Left hindlimb (tissue), 1 donor: ENCODE measurements at places on chromosomes 7 and 10.
A peak's percentile ranks its signal among the peaks of the same experiment; 100 is the strongest.

DNA sequence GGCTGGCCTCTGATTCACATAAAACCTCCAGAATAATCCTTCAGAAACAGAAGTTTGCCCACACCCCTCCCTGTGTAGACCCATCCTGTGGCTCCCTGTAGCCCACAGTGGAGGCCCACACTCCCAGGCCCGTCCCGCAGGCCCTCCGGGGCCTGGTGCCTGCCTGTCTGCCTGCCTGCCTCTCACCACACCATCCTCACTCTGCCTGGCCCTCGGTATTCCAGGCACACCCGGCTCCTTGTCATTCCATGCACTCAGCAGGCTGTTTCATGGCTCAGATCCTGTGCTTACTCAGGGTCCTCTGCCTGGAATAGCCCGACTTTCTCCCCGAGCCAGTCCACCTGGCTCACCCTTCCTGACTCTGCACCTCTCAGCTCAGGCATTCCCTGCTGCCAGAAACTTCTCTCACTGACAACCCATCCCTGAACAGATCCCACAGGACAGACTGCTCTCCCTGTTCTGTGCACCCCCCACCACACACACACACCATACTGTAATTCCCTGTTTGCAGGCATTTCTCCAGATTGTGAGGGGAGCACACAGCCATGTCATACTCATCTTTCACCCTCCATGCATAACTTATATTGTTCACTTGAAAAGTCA lies 498.0 kb upstream of the ZMIZ1 start:
- DNase-seq, result peak; percentile 45

- DNase-seq, result peak; percentile 77
Observed at GRCh38 chr10:119401671-119402395, 140.7 kb downstream of the RGS10 start.

DNA sequence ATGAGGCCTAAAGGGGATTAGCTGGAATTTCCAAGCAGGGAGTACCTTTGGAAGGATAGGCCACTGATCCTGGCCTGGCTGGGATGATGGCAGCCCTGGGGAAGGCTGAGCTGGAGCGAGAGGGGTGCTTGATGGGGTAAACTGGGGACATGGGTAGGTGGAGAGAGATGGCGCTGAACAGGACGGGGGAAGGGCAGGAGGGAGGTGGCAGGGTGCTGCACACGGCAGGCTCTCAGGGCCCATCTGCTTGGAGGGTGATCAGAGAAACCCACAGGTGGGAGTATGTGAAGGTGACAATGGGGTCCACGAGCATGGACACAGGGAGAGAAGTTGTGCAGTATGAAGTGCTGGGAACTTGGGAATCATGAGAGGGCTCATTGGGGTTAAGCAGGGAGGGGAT lies 10.3 kb downstream of the MAT1A start:
- DNase-seq, result no peak

GRCh38 chr7:94272821-94273583 lies 121.7 kb upstream of the COL1A2 start:
- no peak for DNase-seq

DNA sequence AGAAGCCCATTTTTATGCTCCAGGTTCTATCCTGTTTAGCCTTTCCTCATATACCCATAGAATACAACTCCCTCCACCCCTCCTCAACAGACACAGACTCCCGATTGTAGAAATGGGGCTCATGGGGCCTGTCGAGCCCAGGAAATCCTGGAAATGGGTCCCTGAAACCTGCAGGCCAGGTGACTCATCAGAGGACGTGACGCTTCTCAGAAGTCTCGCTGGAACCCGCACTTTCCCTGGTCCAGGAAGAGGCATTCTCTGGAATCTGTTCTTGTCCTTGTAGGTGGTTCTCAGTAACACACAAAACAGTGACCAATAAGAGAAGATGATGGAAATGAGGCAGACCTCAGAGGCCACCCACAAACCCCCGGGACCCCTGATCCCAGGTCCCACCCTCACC lies 244.8 kb upstream of the PPP2R2D start:
- no peak for DNase-seq

DNA sequence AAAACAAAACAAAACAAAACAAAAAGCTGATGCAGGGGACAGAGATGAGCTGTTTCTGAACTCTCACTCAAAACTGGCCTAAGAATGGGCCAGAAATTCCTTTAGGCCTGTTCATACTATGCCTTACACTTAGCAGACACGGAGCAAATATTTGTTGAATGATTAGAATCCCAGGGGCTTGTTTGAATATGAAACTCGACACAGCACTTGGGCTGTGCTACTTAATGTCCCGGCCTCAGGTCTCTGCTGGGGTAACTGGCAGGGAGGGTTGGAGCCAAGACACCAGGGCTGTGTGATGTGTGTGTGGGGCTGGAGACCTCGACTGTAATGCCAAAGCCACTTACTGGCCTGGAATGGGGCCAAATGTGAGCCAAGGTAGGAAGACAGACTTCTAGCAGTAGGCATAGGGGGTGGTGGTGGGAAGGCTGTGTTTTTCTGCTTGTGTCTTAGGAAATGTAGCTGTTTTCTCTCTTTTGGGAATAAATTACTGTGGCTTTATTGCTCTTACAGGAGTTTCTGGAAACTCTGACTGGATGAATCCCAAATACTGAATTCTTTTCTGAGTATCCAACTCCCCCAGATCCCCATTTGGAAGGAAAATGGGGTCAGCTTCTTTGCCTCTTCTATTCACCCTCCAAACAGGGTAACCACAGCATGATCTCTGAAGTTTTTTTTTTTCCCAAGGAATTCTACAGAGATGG lies 66.7 kb downstream of the EMX2 start:
- peak; percentile 80 for DNase-seq

DNA sequence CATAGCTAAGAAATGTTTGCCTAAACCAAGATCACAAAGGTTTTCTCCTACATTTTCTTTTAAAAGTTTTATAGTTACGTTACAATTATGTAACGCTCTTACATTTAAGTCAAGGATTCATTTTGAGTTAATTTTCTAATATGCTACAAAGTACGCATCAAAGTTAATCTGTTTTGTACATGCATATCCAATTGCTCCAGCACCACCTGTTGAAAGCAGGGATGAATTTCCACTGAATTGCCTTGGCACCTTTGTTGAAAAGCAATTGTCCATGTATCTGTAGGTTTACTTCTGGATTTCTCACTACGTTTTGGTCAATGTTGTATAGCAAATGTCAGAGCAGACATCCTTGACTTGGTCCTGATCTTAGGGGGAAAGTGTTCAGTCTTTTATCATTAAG lies 59.6 kb downstream of the NEUROG3 start:
- DNase-seq, result no peak

GRCh38 chr10:63227207-63227895 lies 94.2 kb downstream of the NRBF2 start:
- DNase-seq, result no peak

DNA sequence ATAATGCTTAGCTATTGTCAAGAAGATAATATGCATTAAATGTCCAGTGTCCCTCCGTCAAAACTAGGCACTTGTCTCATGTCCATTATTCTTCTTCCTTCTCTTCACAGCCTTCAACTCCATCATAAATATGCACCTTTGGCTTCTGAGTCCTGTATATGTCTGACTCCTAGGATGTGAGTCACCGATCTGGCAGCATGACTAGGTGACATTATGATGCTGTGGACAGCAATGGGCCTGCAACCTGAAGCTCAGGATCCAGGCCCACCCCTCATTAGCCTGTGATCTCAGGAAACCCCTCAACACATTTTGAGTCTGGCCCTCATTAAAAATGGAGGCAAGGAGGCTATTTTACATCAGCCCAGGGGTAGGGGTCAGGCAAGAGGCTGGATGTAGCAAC lies 362.5 kb upstream of the ZMIZ1 start:
- DNase-seq, result no peak

GRCh38 chr7:158572000-158572828 lies 15.4 kb downstream of the PTPRN2 start:
- no peak for DNase-seq

DNA sequence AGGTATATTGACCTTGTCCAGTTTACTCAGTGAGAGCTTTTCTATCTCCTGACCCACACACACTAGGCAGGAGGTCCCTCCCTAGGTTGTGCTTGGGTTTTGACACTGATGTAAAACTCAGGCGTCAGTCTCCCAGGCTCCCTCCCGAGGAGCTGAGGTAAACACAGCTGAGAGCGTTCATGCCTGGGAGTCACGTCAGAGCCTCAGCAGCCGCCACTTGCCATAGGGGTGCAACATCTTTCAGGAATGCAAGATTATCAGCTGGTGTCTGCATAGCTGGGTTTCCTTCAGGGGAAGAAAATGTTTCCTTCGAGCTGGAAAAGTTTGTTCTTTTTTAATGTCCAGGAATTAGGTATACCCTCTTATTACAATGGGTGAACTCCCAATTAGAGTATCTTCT lies 70.6 kb downstream of the FGFR2 start:
- DNase-seq, result no peak
